COR-L47 (cell line): ENCODE measurements at places on chromosomes 16 and 17.

DNA sequence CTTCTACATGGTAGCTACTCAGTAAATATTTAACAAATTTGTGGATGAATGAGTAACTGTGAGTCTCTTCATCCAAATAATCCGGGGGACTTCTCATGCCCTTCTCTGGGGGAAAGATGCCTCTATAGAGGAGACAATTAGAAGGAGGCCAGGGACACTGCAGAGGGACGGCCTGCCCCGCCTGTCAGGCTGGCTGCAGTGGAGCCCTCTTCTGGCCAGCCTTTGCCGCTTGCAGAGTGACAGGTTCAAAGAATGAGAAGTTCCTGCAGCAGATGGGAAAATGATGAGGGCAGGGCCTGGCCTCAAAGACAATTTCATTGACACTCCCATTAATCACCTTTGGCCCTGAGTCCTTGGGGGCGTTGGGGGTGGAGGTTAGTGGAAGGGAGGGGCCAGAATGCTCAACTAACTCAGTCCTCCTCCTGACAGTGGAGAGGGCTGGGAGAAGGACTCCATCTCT is 339.0 kb downstream of the MAF start:
- DNase-seq = no peak

DNA sequence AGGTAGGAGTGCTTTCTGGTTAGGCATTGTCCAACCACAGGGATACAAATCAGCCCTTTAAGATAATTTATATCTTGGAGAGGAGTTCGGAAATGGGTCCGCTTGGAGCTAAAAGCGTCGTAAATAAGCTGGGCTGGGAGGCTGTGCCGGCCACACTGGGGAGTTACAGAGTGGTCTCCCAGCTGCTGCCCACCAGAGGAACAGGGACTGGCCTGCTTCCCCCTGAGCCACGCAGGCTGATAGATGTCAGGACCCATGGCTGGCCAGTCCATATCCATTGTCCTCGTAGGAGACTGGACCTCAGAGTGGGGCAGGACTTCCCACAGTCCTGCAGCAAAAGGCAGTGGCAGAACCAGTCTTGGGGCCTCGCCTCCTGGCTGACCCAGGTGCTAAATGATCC is 12.6 kb upstream of the WSCD1 start:
- no peak for DNase-seq

DNA sequence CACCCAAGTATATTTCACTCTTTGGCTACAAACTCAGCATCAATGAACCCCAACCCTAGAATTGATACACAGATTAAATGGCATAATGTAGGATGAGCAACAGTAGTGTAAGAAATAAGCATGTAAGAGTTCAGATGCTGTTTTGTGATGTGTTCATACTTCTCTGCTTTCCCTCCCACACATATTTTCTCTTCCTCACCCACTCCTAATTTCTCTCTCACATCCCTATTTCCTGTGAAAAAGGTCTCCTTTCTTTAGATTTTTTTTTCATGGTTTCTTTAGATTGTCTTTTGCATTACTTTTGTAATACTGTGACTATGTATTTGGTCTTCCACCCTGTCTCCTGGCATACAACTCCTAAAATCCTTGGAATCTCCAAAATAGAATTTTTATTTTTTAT is 21.7 kb downstream of the CREBBP start:
- DNase-seq = no peak

- DNase-seq = no peak
Measured at GRCh38 chr17:13096291-13096690, 78.5 kb upstream of the ELAC2 start.

- no peak for DNase-seq
Measured at GRCh38 chr17:77145612-77146245, 5.0 kb downstream of the SEC14L1 start.

DNA sequence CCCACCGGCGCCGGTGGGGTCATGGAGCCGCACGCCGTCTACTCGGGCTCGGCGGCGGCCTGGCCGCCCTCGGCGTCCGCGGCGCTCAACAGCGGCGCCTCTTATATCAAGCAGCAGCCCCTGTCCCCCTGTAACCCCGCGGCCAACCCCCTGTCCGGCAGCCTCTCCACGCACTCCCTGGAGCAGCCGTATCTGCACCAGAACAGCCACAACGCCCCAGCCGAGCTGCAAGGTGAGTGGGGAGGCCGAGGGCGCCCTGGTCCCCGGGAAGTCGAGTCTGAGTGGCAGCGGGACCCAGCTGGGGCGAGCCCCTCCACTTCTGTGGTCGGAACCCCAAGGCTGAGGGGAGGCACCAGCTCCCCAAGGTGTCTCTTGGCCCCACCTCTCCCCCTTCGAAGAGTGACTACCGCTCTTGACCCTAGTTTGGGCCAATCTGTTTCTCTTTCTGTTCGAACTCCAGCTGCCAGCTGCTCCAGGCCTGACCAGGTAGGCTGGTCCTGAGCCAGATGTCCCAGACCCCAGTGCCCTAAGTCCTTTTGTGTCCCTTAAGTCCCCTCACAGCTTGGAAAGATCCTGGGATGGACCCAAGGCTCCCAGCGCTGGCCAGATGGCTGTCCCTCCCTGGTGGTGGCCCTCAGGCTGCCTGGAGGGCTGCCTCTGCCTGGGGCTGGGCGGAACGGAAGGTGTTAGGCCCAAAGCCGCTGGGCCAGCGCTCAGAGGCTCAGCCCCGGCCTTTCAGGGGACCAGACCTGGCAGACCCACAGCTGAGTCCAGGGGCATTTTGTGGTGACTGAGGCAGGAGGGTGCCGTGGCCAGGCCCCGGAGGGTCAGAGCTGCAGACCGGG is 1.2 kb downstream of the FOXF1 start:
- no peak for DNase-seq

GRCh38 chr17:71188811-71189492 is 931.9 kb upstream of the SOX9 start:
- DNase-seq = no peak

DNA sequence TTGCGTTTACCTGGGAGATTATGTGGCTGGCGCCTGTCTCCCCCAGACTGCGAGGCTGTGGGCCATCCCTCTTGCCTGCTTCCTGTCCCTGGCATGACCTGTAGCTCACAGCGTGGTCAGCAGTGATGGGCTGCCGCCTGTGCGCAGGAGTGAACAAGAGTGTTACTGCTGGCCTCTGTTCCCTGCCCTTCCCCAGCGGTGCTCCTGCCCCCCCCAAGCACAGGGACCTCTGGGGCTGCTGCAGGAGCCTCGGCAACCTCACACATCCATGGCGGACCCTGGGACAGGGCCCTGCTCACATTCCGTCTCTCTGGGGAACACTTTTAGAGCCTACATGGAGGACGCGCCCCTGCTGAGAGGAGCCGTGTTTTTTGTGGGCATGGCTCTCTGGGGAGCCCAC is 10.6 kb downstream of the TSC2 start:
- no peak for DNase-seq

GRCh38 chr17:70493277-70493874 is 324.0 kb downstream of the KCNJ2 start:
- no peak for DNase-seq

DNA sequence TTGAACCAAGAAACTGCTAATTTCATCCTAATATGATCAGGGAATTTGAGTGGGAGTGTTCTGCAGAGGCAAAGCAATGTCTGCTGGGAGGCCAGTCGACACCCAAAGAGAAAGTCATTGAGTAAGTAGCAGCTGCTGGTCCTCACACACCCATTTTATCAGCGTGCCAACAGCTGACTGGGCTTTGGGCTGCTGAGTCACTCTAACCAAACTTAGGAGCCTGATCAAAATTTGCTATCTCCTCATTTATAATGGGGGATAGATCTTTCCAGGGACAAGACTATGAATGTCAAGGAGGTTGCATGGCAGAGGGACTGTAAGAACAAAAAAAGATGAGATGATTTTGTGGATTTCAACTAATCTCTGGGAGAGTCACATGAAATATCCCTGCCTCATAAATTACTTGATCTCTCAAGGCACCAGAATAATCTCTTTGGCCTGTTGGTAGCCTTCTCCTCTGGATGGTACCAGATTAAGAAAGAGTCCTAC is 32.9 kb downstream of the CPSF4L start:
- DNase-seq = no peak

DNA sequence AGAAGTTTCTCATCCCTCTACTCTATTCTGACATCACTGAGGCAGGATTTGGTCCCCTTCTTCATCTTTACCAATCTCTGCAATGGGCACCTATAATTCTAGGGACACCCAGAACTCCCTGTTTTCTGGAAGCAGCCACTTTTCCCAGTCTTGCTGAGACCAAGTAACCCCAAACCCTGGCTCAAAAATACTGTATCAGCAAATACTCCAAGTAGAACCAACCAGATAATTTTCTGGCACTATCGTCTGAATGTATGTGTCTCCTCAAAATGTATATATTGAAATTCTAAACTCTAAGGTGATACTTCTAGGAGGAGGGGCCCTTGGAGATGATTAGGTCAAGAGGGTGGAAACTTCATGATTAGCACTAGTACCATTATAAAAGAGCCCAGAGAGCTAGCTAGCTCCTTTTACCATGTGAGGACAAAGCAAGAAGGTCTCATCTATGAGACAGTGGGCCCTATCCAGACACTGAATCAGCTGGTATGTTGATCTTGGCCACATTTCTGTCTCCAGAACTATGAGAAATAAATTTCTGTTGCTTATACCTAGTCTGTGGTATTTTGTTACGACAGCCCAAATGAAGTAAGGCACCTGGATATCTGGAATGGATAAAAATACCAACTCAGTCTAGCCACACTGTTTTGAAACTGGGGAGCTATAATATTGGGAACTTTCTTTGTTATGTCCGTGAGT is 464.4 kb downstream of the CDH11 start:
- no peak for DNase-seq

DNA sequence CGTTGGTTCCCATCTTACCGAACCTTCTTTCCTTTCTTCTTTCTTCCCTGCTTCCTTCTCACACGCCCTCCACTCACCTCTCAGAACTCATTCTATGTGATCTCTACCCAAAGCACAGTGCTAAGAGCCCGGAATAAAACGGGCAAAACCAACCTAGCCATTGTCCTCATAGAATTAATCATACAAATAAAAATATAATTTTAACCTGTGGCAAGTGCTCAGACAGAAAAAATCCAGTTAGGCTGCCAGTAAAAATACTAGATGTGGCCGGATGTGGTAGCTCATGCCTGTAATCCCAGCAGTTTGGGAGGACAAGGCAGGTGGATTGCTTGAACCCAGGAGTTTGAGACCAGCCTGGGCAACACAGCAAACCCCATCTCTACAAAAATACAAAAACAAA is 27.0 kb downstream of the BMERB1 start:
- DNase-seq = no peak

GRCh38 chr17:78839235-78839761 is 1.3 kb downstream of the USP36 start:
- DNase-seq = no peak

DNA sequence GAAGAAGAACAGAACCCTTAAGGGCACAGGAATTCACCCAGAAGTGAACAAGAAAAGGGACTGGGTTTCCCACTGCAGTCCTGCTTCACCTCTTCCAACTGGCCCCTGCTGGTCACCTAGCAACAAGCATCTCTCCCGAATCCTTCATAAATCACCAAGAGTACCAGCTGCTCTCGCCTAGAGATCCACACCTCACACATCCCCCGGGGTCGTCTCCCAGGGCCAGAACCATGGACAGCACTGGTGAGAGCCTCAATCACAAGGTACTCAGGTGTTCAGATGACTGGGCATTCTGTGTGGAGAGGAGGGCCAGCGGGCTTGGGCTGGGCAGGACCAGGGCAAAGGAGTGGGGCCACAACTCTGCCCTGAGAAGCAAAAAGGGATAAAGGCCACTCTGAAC is 65.9 kb downstream of the CCT6B start:
- no peak for DNase-seq

- no peak for DNase-seq
Measured at GRCh38 chr16:59684911-59685310, 950.8 kb upstream of the GOT2 start.

- DNase-seq = no peak
Measured at GRCh38 chr17:44922746-44923470, 7.6 kb upstream of the GFAP start.
